Naive thymus-derived CD4-positive, alpha-beta T cell (primary cell): ENCODE measurements at places on chromosomes 4 and X. TPM values are rescaled to one million over a fixed set of nuclear protein-coding genes. Genes with fewer than 3 reads are reported as not detected.

DNA sequence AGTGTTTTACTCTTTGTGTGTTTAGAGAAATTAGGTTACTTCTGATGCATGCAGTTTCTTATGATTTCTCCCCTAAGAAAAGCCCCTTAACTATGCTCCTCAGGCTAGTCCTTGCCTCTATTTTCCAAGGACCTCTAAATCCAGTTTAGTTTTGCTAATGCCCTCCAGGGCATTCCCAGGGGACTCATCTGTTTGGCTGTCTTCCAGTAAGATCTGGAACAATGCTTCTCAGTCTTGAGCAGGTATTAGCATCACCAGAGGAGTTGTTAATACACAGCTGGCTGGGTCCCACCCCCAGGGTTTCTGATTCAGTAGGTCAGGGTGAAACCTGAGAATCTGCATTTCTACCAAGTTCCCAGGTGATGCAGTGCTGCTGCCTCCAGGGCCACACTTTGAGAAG lies 56.9 kb downstream of the OTC start:
- no peaks in the 10 kb centered on the region for H3K4me1 ChIP-seq
- no peak overlapping the region for H3K4me3 ChIP-seq
- H3K27ac ChIP-seq = no peak overlapping the region
- DNase-seq = no peak
- H3K27me3 ChIP-seq = no peaks in the 10 kb centered on the region
- H3K36me3 ChIP-seq = no peaks in the 10 kb centered on the region

The IL9R gene
- 1.6 TPM for total RNA-seq

The PCDH10 gene
- total RNA-seq = not detected

- no peak overlapping the region for H3K4me3 ChIP-seq
- no peaks in the 10 kb centered on the region for H3K36me3 ChIP-seq
Measured at GRCh38 chr4:24315056-24315455, 269.3 kb downstream of the DHX15 start.

GRCh38 chrX:10794203-10794630 lies 173.8 kb upstream of the MID1 start:
- H3K27ac ChIP-seq = no peak overlapping the region
- H3K4me1 ChIP-seq = no peaks in the 10 kb centered on the region
- no peak for DNase-seq
- H3K36me3 ChIP-seq = no peaks in the 10 kb centered on the region

DNA sequence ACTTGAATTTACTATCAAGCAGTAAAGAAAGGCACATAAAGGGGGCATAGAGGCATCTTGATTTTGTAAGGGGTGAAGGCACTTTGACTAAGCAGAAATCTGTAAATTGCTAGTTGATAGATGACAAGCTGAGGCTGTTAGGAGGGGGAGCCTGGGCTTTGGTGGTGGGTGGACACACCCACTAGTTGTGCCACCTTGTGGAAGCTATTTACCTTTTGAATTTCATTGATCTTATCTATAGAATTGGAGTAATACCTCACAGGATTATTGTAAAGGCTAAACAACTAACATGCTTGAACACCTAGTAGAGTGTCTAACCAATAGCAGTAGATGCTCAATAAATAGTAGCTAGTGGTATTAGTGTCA lies 142.8 kb upstream of the KCNIP4 start:
- no peak for DNase-seq
- H3K4me3 ChIP-seq = no peak overlapping the region
- no peak overlapping the region for H3K27ac ChIP-seq

DNA sequence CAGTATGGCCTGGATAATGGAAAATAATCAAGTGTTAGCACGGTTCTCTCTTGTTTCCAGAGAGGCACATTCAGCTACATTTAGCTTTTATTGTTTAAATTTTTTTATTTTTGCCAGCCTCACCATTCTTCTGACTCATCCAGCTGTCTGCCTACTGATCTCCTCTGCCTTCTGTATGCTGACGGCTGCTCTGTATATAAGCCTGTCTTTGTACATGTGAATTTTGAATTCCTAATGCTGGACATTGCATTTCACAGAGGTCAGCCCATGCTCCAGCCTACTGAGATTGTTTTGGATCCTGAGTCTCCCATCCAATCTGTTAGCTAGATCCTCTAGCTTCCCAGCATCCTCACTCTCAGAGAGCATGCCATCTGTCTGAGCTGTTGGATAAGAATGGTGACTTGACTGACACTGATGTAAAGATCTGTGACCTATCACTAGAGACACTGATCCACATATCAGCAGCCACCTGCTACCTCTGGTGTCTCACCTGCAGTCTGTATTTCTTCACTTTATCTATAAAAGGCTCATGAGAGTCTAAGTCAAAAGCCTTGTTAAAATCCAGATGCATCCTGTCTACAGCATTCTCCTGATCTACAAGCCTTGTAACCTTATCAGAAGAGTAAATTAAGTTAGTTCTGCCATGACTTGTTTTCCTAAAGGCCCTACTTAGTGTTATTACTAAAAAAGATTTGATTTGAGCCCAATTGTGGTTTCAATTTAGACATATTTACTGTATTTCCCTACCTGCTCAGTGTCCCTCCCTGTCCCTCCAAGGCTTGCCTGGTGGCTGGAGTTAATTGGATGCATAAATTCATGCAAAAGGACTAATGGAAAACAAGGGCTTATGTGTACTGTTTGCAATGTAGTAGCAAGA lies 25.6 kb upstream of the ARHGAP36 start:
- DNase-seq = no peak
- H3K27ac ChIP-seq = no peak overlapping the region
- H3K4me1 ChIP-seq = no peaks in the 10 kb centered on the region
- no peaks in the 10 kb centered on the region for H3K27me3 ChIP-seq
- H3K36me3 ChIP-seq = no peaks in the 10 kb centered on the region

The NMU gene
- not detected for total RNA-seq

The ATP1B4 gene
- not detected for total RNA-seq
